ENCODE measurements at places on chromosomes 13 and 19.

DNA sequence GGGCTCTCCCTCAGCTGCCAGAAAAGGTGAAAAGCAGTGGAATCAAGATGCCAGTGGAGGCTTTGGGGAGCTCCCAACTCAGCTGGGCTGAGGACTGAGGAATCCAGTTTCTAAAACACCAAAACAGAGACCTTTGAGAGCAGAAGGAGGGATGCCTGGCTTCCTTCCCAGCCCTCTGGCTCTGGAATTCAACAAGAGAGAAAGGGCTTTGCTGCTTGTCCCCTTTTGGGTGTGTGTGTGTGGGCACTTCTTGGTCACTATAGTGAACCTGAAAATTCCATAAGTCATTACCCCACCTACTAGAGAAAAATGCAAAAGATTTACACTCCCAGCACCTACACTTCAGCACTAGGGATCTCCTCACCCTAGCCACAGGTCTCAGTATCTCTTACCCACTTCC lies 30.3 kb upstream of the CYP2B6 start:
- no peak for DNase-seq

- DNase-seq, result no peak
These were observed 11.2 kb upstream of the KCNC3 start for GRCh38 chr19:50340331-50340730.

DNA sequence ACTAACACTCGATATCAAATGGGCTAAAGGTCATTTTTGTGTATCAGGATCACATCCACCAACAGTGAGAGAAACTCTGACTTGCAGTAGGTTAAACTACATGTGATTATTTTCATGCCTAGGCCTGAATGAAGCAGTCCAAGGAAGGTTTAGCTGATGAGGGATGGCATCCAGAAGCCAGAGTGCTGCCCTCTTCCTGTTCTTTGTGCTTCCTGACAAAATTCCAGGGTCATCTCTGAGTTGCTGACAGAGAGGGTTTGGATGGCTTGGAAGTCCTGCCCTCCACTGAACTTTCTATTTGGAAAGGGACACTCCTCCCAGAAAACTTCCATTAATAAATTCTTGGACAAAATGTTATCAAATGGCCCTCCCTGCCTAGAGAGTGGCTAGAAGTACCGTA lies 728.3 kb upstream of the SLC10A2 start:
- no peak for DNase-seq

DNA sequence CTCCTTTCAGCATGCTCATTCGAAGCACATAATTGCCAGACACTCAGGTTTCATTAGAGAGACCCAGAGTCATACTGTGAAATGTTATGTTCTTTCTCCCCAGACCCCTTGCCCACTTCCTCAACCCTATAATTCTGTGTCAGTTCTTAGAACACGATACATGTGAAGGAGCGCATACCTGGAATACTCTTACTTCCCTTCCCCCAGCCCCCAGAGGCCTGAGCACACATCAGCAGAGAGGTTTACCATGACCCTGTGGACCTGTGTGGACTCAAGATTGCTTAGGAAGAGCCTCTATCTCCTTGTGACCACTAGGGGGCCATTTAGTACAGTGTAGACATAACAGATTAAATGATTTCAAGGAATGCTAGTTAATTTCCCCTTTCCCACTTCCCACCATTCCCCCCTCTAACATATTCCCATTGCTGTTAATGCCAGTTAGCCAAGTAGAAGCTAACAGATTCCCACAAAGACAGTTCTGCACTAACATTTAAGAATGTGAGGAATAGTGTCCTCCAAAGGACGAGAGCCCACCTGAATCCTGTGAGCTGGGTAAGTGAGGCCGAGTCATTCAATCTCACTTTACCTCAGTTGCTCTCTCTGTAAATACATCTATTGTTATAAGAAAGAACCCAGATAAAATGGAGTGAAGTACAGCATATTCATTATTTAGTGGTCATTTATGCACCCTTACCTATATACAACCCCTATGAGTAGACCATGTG lies 154.2 kb upstream of the MAB21L1 start:
- no peak for DNase-seq

GRCh38 chr13:61692691-61693090 lies 277.0 kb upstream of the PCDH20 start:
- DNase-seq, result no peak

GRCh38 chr13:42836930-42837690 lies 55.7 kb downstream of the FAM216B start:
- no peak for DNase-seq

DNA sequence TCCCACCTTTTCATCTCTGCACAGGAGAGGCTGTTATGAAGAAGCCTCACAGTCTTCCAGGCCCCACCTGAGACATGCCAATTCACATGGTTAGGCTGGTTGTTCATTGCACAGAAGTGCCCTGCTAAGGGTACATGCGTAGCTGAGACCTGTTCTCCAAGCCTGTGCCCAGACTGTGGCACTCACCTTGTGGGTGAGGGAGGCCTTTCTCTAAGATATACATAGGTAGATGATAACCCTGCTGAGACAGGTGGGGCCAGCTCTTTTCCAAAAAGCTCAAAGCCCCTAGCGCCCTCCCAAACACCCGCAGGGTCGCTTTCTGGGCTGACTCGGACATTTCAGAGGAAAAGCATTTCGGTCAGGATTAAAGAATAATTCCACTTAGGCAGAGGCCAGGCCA lies 53.5 kb upstream of the ZNF507 start:
- no peak for DNase-seq

DNA sequence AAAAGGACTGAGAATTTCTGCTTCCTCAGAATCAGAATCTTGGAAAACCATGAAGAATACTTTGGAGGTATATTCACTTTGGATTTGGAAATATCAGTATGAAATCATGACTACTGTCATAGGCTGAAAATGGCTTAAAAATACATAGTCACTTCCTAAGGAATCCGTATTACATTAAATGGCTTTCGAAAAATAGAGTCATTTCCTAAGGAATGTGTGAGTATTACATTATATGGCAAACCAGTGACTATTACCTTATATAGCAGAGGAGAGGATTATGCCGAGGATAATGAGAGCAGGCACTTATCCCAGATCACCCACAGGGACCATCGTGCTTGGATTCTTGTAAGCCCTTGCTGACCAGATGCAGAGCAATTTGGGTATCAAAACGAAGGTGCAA lies 1471.8 kb downstream of the EFNB2 start:
- DNase-seq, result no peak

GRCh38 chr13:103839460-103839859 lies 773.2 kb upstream of the SLC10A2 start:
- DNase-seq, result no peak

GRCh38 chr19:38956264-38956663 lies 19.3 kb downstream of the FBXO17 start:
- no peak for DNase-seq

DNA sequence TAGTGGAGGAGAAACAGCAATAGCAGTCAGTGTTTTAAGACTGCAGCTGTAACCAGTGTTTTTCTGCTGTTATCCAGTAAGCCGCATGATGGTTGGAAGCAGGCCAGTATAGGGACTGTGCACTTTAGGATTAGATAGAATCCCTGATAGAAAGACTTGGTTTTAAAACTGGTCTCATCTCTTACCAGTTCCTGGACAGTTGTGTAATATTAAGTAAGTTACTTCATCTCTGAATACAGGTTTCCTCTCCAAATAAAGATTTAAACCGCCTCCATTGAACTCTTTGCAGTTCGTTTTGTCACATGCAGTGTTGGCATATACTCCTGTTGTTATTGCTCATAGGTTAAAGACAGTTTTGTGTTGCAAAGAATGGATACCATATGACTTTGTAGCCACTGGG lies 25.6 kb downstream of the URI1 start:
- DNase-seq, result no peak

DNA sequence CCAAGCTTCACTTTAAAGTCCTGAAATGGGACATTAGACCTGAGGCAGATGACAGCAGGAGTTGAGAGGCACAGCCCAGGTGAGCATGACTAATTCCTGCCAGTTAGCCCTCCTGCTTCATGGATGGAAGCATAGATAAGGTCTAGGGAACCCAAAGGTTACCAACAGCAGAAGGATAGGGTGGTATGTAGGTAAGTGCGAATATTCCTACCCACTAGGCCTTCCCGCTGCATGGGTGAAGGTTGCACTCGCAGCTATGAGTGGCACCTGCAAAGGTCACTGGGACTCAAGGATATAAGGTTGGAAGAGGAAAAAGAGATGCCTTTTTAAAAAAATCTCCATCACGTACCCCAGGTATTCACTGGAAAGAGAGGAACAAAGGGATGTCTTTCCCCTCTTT lies 12.2 kb upstream of the MLLT1 start:
- no peak for DNase-seq

DNA sequence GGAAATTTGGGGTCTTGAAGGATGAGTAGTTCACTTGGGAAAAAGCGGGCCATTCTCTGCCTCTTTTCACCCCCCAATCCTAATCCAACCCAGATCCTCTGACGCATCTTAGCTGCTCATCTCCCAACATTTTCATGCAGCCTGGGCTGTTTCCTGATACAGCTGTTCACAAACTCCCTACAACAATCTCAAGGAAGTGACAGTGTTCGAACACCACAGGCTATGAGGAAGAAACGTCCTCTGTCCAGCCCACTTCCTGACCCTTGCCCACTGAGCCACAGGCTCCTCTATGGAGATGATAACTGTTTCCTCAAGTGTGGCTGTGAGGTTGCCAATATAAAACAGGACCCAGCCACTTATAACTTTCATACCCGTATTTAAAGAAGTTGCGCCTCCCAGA lies 16.2 kb downstream of the LMTK3 start:
- DNase-seq, result no peak

All from activated naive CD8-positive, alpha-beta T cell treated with anti-CD3 and anti-CD28 coated beads, Interleukin-2, amount 10 ng/mL, durations not matched to agents 7 days and 5 days (primary cell).